ENCODE measurements at places on chromosomes 1 and 21.

- DNase-seq: no peak
These were observed 23.1 kb upstream of the CNN3 start for GRCh38 chr1:94949681-94950661.

GRCh38 chr1:155305881-155306391 lies 2.7 kb upstream of the FDPS start:
- no peak for DNase-seq

DNA sequence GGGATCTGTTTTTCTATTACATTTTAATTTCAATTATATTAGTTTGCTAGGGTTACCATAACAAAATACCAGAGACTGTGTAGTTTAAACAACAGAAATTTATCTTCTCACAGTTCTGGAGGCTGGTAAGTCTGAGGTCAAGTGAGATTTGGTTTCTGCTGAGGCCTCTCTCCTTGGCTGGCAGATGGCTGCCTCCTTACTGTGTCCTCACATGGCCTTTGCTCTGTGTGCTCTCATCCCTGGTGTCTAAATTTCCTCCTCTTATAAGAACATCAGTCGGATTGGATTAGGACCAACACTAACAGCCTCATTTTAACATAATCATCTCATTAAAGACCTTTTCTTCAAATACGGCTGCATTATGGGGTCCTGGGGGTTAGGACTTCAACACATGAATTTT lies 195.2 kb upstream of the CHODL start:
- no peak for DNase-seq

DNA sequence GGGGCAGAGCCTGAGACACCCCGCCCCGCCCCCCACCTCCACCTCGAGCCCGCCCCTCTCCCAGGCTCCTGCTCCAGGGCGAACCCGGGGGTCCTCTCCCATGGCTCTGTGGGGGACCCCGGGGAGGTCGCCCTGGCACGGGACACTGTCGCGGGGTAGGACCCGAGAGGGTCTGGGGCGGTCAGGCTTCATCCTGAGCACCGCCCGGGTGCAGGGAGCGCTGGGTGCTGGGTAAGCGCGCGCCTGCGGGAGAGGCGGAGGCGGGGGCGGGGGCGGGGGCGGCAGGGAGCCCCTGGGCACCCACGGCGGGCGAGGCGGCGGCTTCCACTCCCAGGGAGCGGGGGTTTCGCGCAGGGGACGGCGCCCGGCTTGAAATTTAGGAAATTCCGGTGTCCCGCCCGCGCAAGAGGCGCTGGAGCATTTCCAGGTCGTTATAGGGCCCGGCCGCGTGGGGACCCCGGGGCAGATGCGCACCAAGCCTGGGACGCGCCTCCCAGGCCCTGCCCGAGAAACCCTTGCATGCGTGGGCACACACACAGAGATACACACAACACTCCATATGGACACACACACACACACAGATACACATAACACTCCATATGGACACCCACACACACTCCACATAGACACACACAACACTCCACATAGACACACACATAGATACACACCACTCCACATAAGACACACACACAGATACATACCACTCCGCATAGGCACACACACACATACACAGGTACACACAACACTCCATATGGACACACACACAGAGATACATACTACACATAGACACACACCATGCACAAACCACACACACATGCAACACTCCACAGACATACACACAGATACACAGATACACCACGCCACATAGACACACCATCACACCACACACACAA lies 48.7 kb upstream of the SLC19A1 start:
- DNase-seq: no peak

DNA sequence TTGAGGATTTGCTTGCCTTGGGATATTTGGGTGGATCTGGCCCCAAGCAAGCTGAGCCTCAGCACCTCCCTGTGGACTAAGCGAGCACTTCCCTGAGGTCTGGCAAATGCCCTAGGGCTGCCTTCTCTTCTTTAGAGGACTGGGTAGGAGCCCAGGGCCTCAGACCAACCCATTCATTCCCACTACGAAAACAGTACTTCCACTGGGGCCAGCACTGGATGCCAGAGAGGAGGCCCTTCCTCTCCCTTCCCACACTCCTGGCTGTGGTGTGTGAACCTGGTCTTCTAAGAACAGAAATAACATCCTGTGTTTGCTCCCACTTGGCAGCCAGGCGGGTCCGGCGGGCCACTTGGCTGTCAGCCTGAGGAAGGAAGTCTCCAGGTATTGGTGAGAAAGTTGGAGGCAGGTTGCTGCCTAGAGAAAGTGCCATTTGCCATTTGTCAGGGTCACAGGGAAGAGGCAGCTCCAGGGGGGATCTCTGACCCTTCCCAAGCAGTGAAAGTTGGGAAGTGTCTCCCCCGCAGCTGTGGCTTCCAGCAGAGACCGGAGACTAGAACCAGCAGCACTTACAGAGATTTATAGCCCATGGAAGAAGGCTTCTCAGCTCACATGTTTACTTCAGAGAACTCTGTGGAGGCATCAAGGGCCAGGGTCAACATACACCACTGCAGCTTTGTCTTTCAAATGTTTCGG lies 323.5 kb downstream of the SIPA1L2 start:
- DNase-seq: no peak

- no peak for DNase-seq
These were observed 9.0 kb downstream of the CLDN19 start for GRCh38 chr1:42730988-42731387.

- DNase-seq: peak; percentile 65
These were observed 14.2 kb upstream of the CASQ2 start for GRCh38 chr1:115782571-115783281.

DNA sequence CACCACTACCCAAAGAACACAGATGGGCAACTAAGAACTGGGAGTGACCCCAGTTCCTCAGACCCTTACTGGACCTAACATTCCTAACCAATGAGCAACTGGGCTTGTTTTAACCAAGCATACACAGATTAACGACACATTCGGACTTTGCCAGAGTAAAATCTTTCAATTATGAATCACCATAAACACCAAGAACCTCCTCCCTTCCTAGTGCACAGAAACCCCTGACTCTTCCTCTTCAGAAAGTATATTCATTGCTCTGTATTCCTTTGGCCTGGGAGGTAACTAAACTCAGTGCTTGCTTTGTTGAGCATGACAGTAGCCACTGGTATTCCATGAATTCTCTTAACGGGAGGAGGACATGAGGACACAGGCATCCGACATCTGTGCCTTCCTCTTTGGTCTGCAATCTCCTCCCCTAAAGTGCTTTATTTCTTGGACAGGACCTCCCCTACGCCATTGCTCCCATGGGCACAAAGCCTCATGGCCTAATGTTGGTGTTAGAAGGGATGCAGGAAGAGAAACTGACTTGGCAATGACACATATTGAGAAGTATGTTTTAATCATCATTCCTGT lies 42.7 kb downstream of the SEC16B start:
- DNase-seq: no peak

DNA sequence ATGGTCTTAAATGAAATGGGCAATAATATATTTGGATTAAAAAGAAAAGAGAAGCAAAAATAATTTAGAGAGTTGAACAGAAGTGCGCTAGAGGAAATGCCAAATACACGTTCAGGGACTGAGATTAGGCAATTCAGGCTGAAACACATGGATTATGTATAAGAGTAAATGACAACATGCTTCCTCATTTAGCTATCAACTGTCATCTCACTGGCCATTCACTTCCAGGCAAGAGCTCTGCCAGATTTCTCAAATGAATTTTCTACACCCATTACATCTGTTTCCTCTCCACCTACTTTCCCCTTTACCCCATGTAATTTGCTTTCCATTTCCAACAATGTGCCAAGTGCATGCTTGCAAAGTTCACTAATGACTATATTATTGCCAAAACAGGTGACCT lies 582.4 kb downstream of the LTN1 start:
- no peak for DNase-seq

- no peak for DNase-seq
These were observed 532.3 kb upstream of the USP24 start for GRCh38 chr1:55747408-55747841.

DNA sequence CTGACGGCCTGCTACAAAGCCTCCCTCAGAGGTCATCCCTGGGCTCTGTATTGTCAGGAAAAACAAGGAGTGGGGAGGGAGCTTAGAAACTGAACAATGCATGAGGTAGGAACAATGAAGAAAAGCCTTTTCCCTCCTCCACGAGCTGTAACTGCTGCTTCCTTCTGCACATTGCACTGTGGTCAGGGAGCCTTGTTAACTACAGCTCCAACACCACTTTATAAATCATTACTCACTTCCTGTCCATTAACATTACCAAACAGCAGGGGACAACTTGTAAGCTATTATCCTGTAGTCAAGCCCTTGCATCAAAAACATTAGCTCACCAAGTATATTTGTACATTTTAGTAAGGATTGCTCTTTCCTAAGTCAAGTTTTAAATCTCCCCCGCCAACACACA lies 336.0 kb upstream of the NR5A2 start:
- no peak for DNase-seq

DNA sequence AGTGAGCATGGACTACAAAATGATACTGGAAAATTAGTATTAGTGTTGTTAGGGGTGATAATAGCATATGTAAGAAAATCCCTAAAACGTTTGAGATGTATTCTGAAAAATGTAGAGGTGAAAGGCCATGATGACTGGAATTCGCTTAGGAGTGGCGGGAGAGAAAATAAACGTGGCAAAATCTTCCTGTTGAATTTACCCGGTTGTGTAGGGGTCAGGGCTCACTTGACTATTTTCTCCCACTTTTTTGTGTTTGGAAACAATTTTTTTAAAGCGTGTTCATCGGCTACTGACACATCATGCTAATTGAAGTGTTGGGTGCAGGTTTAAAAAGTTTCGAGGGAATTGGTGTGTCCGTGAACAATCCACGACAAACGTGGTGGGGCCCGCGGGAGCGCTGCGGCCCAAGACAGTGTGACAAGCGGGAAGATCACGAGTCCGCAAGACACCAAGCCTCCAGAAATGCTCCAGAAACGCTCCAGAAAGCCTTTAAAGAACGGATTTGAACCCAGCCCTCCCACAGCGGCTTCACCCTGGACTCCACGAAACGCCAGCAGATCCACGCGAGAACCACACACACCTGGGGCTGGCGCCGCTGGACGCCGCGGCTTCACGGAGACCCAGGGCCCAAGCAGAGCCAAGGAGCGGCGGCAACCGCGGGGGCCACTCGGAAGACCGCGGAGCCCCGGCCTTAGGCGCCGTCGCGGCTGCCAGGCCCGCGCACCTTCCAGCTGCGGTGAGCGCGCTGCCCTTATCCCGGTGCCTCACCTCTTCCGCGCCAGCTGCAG lies 573 bp downstream of the PSMG1 start:
- DNase-seq: peak; percentile 39

DNA sequence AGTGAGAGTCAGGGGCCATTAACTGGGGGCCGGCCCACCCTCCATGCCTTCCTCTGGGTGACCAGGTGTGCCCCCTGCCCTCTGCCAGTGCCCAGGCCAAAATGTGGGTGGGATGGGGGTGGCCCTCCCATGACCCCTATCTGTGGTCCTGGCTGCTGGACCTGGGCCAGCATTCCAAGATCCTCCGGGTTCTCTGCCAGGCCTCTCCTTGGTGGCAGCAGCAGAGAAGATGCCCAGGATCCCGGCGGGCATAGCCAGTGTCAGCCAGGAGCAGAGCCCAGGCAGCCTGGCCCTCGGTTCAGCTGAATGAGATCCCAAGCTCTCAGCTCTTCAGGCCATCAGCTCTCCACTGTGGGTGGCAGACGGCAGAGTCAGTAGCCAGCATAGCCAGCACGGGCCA lies 31.3 kb upstream of the ACTRT2 start:
- no peak for DNase-seq

GRCh38 chr1:210571356-210572284 lies 242.9 kb downstream of the HHAT start:
- DNase-seq: no peak

- DNase-seq: no peak
These were observed 43.0 kb upstream of the RGL1 start for GRCh38 chr1:183761871-183762270.

GRCh38 chr1:185861630-185862029 lies 127.4 kb downstream of the HMCN1 start:
- no peak for DNase-seq

DNA sequence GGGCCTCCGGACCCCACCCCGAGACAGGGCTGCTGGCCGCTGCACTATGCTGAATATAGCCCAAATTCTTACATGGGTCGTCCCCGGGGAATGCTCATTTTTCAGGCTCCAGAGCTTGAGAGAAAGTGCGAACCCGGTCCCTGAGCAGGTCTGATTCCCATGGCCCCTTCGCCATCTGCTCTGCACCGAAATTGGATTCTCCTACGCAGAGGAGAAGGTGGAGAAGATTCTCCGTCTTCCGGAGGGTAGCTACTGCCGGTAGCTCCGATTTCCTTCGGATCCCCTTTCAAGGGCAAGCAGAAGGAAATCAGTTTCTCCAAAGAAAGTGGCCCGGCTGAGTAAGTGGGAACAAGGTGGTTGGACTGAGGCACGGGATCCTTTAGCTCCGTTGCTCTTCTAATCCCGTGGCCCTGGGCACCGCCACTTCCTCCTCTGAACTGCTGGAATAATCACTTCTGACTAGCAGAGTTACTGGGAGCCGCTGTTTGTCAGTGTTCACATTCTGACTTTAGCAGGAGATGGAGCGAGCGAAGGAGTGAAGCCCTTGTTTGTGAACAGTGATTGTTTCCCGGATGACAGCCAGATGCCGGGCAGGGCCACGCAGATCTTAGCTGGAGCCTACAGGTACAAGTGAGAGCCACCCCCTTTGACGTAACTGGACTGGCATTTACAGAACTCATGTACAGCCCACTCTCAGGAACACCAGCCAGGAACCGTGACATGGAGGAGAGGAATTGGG lies 1.1 kb upstream of the ZNF496 start:
- DNase-seq: no peak

DNA sequence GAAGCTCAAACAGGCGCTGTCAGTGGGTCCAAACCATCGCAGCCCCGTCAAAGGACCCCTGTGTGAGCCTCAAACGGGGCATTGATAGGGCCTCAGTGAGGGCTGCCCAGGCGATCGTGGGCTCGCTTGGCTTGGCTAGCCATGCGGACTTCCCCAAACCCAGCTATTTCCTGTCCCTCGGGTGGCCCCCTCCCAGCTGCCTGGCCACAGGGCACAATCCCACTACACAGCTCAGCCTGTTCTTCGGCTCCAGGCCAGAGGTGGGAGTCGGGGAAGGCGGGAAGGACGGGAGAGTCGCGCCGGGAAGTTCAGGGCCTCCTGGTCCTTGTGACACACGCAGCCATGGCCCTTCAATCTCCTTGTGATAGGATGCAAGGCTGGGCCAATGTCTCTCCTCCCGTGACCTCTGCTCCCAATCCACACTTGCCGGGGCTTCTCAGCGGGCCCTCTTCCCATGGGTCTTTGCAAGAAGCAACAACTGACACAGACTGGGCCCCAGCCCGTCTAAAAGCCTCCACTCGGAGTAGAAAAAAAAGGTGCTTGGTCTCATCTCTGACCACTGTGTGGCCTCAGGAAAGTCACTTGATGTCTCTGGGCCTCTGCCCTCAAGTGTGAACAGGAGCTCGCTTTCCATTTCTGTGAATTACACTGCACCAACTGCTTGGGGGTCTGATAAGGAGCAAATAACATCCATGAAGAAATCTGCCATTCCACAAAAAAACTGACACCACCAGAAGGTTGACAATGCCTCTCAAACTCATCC lies 7.1 kb upstream of the MATN1 start:
- no peak for DNase-seq

Data from MM.1S (cell line).